ENCODE measurements at places on chromosomes 11 and 22. TPM values are rescaled to one million over a fixed set of nuclear protein-coding genes. Genes with fewer than 3 reads are reported as not detected.

- no peak for DNase-seq
- peaks cover 9% of the 10 kb centered on the region for H3K4me1 ChIP-seq
- no peaks in the 10 kb centered on the region for H3K36me3 ChIP-seq
- peaks cover 28% of the 10 kb centered on the region for H3K27me3 ChIP-seq
- H3K27ac ChIP-seq, result no peak overlapping the region
- no peak overlapping the region for H3K4me3 ChIP-seq
Measured at GRCh38 chr11:124482362-124483147, 37.1 kb upstream of the OR8B8 start.

DNA sequence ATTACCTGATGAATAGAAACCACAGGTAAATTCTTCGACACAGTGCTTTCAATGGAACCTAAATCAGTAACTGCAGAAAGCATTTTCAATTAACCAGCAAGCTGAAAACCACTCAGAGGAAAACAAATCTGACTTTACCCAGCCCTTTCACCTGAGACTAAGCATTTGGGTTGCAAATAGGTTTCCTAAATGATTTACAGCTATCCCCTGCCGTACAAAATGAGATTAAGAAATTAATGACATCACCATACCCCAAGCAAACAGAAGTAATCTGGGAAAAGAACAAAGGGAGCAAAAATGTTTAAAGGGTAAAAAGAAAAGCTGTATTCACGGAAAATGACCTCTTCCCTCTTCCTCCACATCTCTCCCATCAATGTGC lies 584 bp downstream of the NOX4 start:
- no peak for DNase-seq
- peaks cover 1% of the 10 kb centered on the region for H3K36me3 ChIP-seq
- peaks cover 26% of the 10 kb centered on the region for H3K4me1 ChIP-seq
- no peaks in the 10 kb centered on the region for H3K27me3 ChIP-seq

DNA sequence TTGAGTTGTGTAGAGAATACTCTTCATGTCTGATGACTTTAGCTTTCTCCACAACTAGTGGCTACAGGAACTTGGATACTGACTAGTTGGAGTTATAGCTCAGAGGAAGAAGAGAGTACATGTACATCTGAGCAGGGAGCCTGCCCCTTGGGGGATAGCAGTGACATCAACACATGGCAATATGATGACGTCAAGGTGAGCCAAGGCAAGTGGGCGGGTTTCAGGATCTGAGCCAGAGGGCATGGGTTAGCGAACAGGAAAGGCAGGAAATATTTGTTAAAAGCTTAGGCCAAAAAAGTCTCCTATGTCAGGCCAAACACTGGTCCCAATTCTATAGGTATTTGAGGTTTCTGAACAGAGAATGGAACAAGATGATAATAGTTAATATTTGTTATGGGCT lies 42.0 kb upstream of the HORMAD2 start:
- H3K4me3 ChIP-seq, result no peak overlapping the region
- H3K27ac ChIP-seq, result no peak overlapping the region
- DNase-seq, result no peak
- H3K36me3 ChIP-seq, result peaks cover 1% of the 10 kb centered on the region
- no peaks in the 10 kb centered on the region for H3K4me1 ChIP-seq

GRCh38 chr11:63858628-63859550 lies 20.0 kb downstream of the MARK2 start:
- peak overlapping the region; percentile 51 for H3K27ac ChIP-seq
- no peaks in the 10 kb centered on the region for H3K27me3 ChIP-seq
- H3K4me3 ChIP-seq, result no peak overlapping the region
- peaks cover 5% of the 10 kb centered on the region for H3K4me1 ChIP-seq
- peaks cover 12% of the 10 kb centered on the region for H3K36me3 ChIP-seq

- DNase-seq, result no peak
- H3K27me3 ChIP-seq, result peaks cover 18% of the 10 kb centered on the region
- no peak overlapping the region for H3K27ac ChIP-seq
- H3K4me3 ChIP-seq, result no peak overlapping the region
- H3K4me1 ChIP-seq, result no peaks in the 10 kb centered on the region
Measured at GRCh38 chr22:19648419-19648929, 65.8 kb upstream of the SEPTIN5 start.

DNA sequence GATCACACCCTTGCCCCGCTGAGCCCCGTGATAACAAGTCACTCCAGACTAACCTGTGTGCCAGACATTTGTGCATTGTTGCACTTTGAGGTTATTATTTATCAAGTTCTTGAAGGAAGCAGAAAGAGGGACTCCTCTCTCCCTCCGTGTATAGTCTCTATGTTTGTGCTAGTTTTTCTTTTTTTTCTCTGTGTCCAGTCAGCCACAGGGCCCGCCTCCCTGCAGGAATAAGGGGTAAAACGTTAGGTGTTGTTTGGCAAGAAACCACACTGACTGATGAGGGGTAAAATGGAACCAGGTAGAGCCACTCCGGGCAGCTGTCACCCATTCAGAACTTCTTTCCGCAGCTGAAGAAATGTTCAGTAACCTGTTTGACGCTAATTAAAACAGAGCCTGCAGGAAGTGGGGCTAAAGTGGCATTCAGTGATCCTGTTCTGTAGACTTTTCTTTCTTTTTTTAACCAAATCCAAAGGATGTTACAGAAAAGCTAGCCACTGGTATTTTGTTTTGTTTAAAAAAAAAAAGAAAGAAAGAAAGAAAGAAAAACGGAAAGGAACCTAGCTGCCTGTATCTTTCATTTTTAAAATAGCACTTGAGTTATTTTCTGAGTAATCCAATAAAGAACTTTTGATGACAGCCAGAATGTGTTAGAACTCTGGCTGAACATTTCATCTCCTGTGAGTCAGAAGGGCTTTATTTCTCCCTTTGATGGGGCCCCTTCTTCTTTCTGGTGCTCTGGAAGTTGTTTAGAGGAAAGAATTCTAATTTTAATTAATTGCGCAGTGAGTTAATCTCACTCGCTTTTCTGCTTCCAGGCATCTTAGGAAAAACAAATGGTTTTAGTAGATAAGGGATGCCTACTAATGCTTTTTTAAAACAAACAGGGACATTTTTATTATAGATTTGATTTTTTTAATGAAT lies 58.2 kb downstream of the COMMD9 start:
- H3K4me3 ChIP-seq, result no peak overlapping the region
- H3K4me1 ChIP-seq, result no peaks in the 10 kb centered on the region
- no peak overlapping the region for H3K27ac ChIP-seq

DNA sequence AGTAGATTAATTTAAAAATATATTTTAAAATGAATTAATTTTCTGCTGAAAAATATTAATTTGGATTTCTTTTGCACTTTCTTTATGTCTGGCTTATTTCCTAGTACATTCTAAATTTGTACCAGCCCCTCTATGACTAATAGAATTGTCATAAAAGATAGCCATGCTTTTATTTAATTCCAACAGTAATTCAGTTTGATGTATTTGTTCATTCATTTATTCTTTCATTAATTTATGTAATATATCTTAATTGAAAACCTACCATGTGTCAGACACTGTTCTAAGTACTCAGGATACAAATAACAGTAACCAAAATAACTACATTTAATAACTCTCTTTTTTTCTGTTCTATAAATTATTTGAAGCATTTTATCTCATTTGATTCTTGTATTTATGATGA lies 264.0 kb upstream of the CCDC179 start:
- H3K27ac ChIP-seq, result no peak overlapping the region
- DNase-seq, result no peak

GRCh38 chr11:80455818-80456217 lies 1015.0 kb upstream of the TENM4 start:
- H3K4me3 ChIP-seq, result no peak overlapping the region
- no peak for DNase-seq
- H3K27ac ChIP-seq, result no peak overlapping the region
- peaks cover 4% of the 10 kb centered on the region for H3K4me1 ChIP-seq

DNA sequence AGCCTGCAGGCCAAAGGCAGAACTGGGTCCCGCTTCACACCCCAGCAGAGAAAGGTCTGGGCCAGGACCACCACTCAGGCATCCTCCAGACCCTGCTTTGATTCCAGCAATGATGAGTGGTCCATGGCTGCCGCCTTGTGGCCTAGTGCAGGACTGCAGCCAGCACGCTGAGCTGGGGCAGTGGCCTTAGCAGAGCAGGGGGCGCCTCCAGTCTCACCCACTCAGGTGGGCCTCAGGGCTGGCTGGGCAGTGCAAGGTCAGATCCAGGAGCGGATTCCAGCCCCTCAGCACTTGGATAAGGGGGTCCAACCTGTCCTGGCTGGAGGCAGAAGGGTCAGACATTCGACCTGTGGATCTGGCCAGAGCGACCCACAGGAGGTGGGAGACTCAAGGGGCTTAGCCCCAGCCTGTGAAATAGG lies 9.6 kb upstream of the PDE2A start:
- DNase-seq, result peak; percentile 79
- peaks cover 18% of the 10 kb centered on the region for H3K27me3 ChIP-seq
- H3K36me3 ChIP-seq, result peaks cover 7% of the 10 kb centered on the region

DNA sequence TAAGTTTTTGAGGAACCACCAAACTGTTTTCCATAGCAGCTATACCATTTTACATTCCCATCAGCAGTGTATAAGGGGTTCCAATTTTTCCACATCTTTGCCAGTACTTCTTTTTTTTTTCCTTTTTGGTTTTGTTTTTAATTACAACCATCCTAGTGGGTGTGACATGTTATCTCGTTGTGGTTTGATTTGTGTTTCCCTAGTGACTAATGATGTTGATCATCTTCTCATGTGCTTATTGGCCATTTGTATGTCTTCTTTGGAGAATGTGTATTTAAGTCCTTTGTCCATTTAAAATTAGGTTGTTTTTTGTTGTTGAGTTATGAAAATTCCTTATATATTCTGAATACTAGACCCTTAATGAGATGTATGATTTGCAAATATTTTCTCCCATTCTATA lies 59.3 kb downstream of the STIM1 start:
- H3K27me3 ChIP-seq, result no peaks in the 10 kb centered on the region
- no peak overlapping the region for H3K4me3 ChIP-seq
- no peaks in the 10 kb centered on the region for H3K4me1 ChIP-seq
- no peak overlapping the region for H3K27ac ChIP-seq
- no peaks in the 10 kb centered on the region for H3K36me3 ChIP-seq

DNA sequence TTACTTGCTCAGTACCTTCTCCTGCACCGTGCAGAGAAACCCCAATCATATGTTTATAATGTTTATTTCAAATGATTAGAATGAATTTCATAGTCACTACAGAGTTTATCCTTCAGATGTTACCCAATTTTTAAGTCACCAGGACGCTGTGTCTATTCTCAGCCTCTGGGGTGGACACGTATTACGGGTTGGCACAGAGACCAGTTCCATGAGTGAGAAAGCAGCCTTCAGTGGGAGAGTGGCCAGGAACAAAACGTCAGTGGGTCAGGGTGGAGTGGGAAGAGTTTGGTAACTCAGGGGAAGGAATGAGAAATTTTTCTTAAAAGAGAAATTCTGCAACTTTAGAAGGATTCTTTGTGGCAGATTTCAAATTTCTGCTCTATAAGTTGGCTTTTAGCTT lies 77.1 kb upstream of the MTMR2 start:
- DNase-seq, result no peak
- peaks cover 8% of the 10 kb centered on the region for H3K36me3 ChIP-seq
- H3K27me3 ChIP-seq, result no peaks in the 10 kb centered on the region

- H3K36me3 ChIP-seq, result no peaks in the 10 kb centered on the region
- H3K4me3 ChIP-seq, result no peak overlapping the region
- DNase-seq, result no peak
- H3K27me3 ChIP-seq, result peaks cover 6% of the 10 kb centered on the region
Measured at GRCh38 chr22:50018608-50019285, 6.2 kb upstream of the IL17REL start.

DNA sequence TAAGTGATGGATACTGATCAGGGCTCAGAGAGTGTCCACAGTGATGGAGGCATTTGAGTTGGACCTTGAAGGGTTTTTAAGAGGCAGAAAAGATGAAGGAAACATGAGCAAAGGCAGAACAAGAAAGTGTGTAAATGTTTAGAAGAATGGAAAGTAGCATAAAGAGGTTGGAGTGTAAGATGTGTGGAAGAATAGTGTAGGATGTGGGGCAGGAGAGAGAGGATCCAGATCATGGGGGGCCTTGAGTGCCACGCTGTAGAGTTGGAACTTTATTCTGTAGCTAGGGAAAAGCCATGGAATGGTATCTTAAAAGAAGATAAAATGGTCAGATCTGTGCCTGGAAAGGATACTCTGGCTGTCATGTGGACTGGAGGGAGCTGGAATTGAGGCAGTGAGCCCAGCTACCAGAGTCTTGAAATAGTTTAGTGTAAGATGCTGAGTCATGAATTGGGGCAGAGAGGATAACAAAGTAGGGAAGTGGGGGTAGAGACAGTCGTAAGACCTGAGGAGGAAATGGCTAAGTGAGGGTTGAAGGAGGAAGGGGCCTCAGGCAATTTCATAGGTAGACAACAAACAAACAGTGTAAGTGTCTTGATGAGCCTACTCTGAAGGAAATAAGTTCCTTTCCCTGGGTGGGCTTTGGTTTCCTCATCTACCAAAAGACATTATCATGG lies 6.7 kb downstream of the KCNE3 start:
- no peak overlapping the region for H3K27ac ChIP-seq
- DNase-seq, result no peak
- H3K4me3 ChIP-seq, result no peak overlapping the region
- H3K27me3 ChIP-seq, result peaks cover 18% of the 10 kb centered on the region
- H3K4me1 ChIP-seq, result peaks cover 2% of the 10 kb centered on the region

DNA sequence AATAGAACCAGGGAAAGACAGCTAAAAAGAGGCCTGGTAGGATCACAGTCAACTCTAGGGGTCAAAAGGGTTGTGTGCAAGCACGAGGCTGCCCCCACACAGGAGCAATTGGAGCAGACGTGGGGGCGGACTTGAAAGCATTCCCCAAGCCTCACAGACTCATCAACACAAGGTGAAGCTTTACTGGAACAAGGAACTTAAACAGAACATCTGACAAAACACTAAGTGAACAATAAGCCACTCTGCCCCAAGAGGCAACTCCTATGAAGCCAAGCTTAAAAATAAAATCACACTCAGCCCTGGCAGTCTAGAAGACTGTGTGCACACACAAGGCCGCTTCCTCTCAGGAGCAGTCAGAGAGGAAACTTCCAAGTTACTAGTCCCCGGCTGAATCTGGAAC lies 32.2 kb upstream of the TEAD1 start:
- no peaks in the 10 kb centered on the region for H3K36me3 ChIP-seq
- DNase-seq, result no peak
- no peak overlapping the region for H3K27ac ChIP-seq
- peaks cover 3% of the 10 kb centered on the region for H3K4me1 ChIP-seq
- H3K4me3 ChIP-seq, result no peak overlapping the region

DNA sequence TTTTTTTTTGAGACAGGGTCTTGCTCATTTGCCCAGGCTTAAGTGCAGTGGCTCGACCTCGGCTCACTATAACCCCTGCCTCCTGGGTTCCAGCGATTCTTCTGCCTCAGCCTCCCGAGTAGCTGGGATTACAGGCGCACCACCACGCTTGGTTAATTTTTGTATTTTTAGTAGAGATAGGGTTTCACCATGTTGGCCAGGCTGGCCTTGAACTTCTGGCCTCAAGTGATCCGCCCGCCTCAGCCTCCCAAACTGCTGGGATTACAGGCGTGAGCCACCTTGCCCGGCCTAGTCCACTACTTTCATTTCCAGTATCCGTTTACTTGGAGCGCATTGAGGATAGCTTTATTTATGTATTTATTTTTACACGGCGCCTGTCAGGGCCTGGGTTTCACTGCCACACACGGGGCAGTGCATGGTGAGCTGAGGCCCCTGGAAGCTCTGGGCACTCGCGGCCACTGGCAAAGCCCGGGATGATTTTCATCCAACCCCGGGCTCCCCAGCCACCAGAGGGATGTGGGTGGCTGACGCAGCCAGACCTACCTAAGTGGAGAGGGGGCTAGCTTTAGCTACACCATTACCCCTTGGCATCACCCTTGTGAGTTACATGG lies 6.1 kb upstream of the MCAM start:
- H3K27ac ChIP-seq, result no peak overlapping the region
- H3K4me1 ChIP-seq, result peaks cover 12% of the 10 kb centered on the region
- H3K27me3 ChIP-seq, result peaks cover 30% of the 10 kb centered on the region
- DNase-seq, result no peak

Gene DGCR8
- 79.8 TPM for total RNA-seq

Gene CD44
- total RNA-seq, result 3.8 TPM

Gene YPEL1
- 30.5 TPM for total RNA-seq

Gene APOA4
- total RNA-seq, result not detected

Gene OR56A1
- total RNA-seq, result not detected

Gene IFITM10
- total RNA-seq, result 1.2 TPM

Gene TRIM29
- total RNA-seq, result 0.33 TPM

Gene KCNQ1OT1
- 18.0 TPM for total RNA-seq

Measured in progenitor cell of endocrine pancreas (in vitro differentiated cells).